KBM-7 (cell line): ENCODE measurements at places on chromosomes 6 and 20.

- no peak for DNase-seq
These were observed 151.4 kb upstream of the TNFAIP3 start for GRCh38 chr6:137715589-137716045.

GRCh38 chr6:12803486-12803885 lies 86.9 kb downstream of the PHACTR1 start:
- no peak for DNase-seq

DNA sequence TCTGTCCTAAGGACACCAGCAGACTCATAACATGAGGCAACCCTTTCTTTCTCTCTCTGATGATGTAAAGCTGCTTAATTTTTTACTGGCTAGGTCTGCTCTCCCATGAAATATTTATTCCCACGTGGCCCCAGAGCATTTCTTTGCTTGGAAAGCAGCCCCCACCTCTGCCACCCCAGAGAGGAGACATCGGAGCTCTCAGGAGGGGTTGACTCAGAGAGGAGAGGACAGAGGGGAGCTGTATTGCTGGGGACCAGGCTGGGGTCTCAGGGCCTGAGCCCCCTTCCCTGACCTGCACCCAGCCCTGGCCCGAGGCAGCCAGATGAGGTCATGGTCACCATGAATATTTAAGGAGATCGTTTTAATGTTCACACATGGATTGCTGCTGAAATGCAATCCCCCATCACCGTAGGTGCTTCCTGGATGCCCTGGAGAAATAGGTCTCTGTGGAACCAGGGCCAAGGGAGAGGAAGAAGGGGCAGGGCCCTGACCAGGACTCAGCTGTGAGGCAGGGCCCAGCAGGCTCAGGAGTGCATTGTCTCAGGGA lies 117.5 kb downstream of the DLL1 start:
- DNase-seq: no peak

- no peak for DNase-seq
These were observed 48.5 kb upstream of the CCDC167 start for GRCh38 chr6:37548067-37548674.

- DNase-seq: no peak
These were observed 11.2 kb downstream of the OGFRL1 start for GRCh38 chr6:71299541-71300470.

GRCh38 chr6:99114769-99115406 lies 167.1 kb upstream of the FBXL4 start:
- DNase-seq: no peak

- no peak for DNase-seq
These were observed 287.1 kb upstream of the SGK1 start for GRCh38 chr6:134605034-134605433.

- no peak for DNase-seq
These were observed 13.3 kb downstream of the GPR6 start for GRCh38 chr6:109991201-109992101.

DNA sequence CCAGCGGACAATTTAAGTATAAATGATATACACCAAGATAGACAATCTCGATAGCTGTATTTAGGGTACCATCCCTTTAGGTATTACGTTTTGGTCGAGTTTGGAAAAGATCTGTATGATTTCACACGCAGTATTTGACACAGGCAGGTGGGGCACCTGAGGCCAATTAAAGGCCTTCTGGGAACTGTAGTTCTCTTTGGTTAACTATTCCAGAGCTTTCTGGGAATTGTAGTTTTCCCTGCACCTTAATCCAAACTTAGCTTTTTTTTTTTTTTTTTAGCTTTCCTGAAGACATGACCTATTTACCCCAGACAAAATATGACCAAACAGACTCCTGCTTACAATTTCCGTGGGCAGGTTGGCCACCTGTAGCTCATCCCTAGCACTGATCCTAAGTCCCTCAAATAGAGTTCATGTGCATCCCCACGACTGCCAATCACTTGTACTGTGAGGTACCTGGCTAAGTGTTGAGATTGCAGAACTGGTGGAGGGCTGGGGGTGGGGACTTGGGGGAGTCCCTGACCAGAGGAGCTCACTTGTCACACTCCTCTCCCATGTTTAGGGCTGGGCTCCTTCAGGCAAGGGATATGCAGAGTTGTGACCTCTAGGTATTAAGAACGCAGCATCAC lies 999 bp upstream of the EHMT2 start:
- DNase-seq: peak; percentile 59

DNA sequence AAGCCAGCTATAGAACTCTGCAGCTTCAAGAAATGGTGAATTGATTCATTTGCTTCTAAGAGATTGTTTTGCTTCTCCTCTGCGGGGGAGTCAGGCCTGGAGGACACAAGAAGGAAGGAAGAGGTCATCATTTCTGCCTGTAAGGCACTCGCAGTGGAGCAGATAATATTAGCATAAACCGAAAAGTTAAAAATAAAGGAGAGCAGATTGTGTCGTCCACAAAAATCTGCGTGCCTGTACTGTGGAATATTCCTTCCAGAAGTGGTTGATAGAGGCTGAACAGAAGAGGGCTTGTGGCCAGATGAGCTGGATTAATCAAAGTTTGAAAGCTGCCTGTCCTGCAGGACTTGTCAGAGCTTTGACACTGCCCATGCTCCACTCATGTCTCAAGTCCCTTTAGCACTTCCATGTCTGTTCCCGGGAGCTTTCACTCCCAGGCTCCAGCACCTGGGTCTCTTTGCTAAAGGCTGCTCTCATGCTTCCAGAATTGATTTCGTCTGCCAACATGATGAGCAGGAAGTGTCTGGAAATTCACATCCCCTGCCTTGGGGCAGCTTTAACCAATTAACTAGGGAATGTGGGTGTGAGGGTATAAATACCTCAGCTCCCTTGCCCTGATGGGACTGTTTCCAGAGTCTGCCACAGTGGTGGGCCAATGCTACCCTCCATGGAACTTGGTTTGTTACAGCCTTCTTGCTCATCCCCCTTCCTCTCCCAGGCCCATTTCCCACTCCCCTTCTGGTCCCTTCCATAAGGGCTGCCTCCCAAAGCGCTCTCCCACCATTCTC lies 65.1 kb upstream of the STX16 start:
- DNase-seq: peak; percentile 19

DNA sequence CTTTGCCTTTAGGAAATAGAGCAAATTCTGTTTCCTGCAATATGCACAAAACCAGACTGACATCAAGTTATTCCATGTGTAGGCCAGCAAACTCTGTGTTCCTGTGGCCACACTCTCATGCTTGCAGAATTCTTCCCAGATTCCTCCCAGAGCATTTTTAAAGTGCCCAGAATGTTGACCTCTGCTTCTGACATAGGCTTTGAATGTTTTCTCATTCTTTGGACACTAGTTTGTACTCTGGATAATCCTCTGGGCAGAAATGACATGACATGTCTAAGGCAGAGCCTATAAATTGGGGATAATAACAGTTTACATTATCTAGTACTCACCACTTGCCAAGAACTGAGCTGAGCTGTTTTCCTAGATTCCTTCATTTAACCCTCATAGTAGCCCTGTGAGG lies 9.2 kb upstream of the EFHC1 start:
- DNase-seq: no peak

DNA sequence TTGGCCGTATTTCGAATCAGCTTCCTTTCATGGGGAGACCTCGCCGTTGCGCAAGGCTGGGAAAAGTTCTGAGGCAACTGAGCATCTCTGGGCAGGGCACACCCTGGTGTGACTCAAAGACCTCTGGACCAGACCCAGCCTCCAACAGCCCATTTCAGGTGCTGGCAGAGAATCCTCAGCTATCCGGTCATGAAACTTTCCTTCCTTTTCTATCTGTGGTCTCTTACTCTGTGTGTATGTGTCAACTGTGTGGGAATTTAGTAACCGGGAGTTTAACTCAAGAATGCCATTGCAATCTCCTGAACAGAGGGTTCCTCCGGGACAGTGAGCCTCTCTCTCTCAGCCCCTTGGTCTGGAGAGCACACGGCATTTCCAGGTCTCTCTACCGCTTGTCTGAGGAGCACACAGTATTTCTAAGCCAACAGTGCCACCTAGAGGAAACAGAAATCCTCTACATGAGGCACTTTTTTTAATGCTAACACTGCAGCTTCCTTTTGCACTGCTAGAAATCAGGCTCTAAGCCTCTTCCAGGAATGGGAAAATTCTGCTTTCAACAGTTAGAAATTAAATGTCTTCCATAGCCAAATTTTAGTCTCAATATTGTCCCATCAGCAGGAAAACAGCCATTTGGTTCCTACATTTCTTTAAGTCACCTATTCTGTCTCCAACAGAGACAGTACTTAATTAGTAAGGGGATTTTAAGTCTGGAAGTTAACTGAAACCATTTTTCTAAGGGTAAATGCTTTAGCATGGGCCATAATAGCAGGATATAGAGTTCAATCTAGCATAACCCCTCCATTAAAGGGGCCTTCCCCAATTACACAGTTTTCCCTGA lies 32.7 kb downstream of the PLN start:
- DNase-seq: peak; percentile 72
